ENCODE measurements at places on chromosomes 5 and 9. TPM values are rescaled to one million over a fixed set of nuclear protein-coding genes. Genes with fewer than 3 reads are reported as not detected.

GRCh38 chr5:61966997-61967396, 339.0 kb upstream of the KIF2A start:
- DNase-seq, result no peak

DNA sequence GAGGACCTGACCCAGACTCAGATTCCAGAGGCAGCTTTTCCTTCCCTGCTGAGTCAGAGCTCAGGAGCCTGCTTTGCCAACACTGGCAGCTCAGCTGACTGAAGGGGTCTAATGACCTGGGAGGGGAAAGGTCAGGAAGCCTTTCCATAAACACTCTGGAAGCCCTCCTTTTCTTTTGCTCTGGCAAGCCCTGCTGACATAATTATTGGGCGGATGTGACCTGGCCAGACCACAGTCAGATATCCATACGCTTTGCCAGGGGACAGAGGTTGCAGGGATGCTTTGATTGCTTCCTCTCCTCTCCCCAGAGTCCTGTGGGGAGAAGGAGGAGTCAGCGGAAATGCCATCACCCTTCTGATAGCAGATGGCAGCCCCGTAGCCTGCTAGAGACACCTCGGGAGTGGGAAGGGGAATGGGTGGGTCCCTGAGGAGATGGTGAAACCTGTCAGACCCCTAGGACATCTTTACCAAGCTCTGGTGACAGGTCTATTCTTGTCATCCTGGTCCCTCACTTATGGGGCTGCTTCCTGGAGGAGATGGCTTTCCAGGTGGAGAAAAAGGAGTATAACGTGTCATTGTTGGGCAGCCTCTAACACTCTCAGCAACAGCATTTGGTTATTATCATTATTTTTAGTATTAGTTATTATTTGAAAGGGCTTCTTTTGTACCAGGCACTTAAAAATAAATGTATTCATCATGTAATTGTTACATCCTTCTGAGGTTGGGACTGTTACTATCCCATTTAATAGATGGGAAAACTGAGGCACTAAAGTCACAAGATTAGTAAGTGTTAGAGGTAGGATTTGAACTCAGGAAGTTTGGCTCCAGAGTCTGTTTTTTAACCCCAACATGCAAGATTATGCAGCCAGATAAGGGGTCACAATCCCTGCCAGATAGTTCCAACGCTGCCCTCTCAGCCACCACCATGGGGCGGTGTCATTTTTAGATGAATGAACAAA, 11.6 kb downstream of the COL27A1 start:
- DNase-seq, result no peak

WWC1 gene
- total RNA-seq, result 18.7 TPM

DNA sequence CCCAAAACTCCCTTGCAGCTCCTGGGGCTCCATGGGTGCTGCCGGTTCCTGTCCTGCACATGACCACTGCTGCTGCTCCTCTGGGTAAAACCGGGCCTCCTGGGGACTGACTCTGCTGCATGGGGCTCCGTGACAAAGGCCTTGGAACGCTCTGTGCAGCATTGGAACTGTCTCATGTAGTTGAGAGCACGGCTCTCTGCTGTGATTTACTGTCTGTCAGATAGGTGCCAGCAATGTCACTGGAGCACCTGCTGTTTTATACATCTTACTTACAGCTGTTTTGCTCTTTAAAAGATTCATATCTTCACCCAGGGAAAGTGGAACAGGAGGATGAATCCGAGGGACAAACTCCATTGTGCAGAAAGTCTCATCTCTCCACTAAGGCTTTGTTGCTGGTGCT, 138.1 kb downstream of the YIPF5 start:
- DNase-seq, result no peak

GRCh38 chr9:26782899-26783298, 109.7 kb downstream of the CAAP1 start:
- no peak for DNase-seq

SLC34A3 gene
- total RNA-seq, result not detected

- no peak for DNase-seq
Measured at GRCh38 chr5:169571355-169571754, 12.2 kb upstream of the SPDL1 start.

DNA sequence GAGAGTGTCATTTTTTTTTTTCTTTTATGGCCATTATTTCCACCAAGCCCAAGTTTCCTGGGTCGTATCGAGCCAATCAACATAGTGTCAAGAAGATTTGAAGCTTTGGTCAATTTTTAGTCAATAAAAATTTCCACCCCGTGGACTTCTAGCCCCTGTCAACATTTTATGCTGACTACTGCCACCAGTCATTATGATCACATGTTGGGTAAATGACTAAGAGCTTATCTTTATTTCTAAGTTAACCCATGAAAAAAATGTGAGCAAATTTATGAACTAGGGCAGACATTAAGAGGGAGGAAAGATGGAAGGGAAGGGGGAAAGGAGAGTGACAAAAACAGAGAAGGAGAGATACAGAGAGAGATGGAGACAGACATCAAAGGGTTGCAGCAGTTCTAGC, 143.5 kb upstream of the ALDH1B1 start:
- no peak for DNase-seq

DNA sequence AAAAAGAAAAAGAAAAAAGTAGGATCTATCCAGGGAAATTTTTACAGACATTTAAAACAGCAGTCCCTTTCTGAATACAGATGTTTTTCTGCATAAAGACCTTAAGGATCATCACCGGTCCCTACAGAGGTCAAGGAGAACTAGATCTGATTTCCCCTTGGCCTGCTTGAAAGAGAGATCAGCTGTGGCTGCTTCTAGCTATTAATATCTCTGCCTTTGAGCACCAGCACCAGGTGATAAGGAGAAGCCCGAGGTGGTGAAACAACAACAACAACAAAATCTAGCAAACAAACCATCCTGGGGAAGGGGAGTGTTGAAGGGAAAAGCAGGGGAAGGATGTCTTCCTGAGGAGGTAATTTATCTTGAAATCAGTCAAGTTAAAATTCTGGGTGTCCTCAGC, 42.1 kb downstream of the ZNF366 start:
- no peak for DNase-seq

GRCh38 chr5:1795931-1796330, 3.7 kb downstream of the MRPL36 start:
- DNase-seq, result no peak

DNA sequence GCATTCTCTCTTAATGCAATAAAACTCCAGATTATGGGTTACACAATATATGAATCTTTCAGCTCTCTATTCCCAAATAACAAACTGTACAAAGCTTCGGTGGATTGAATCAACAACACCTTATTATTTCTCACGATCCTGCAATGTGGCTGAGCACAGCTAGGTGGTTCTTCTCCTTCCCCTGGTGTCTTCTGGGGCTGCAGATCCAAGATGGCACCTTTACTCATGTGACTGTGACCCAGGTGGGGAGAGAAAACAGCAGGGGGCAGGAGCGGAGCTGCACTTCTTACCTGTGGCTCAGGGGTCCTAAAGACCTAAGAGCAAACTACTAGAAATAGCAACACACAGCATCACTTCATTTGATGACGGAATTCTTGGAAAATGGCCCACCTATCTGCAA, 233.1 kb downstream of the IRX1 start:
- no peak for DNase-seq

VDAC1 gene
- total RNA-seq, result 229 TPM

- no peak for DNase-seq
Measured at GRCh38 chr9:89252651-89253267, 58.2 kb upstream of the CKS2 start.

CHSY3 gene
- 0.52 TPM for total RNA-seq

DNA sequence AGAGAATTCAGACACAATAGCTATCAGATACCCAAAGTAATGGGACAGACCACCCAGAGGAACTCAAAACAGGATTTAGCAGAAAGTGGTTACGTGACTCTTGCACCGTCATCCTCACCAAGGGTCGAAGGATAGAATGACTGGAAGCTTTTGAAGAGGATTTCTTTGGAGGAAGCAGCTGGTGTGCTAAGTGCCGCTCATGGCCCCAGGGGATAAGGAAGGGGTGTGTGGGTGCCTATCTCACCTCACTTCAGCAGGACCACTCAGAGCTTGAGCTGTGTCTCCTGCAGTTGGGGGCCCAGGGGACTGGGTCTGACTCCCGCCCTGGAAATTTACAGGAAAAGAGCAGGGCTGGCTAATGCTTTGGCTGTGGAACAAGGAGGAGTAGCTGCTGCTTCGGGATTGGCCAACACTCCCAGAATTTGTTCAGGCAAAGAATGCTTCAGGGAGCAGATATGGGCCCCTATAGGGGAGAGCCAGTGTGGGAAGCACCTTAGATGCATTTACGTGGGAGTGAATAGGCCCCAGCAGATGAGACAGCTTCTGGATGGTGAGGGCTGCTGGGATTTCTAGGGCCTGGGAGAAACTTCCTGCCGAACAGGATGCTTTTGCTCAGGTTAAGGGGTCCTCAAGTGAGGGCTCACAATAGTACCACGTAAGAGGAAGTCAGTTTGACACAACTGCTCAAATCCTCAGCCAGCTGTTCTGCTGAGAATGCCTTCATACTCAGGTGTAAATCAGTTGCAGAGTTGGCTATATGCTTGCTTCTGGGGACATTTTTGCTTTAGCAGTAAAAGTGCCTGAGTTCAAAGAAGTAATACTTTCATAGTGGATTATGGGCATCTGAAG, 29.1 kb upstream of the TOMM5 start:
- DNase-seq, result no peak

- no peak for DNase-seq
Measured at GRCh38 chr5:19233573-19233972, 754.4 kb downstream of the CDH18 start.

WDR31 gene
- total RNA-seq, result 3.6 TPM

DNA sequence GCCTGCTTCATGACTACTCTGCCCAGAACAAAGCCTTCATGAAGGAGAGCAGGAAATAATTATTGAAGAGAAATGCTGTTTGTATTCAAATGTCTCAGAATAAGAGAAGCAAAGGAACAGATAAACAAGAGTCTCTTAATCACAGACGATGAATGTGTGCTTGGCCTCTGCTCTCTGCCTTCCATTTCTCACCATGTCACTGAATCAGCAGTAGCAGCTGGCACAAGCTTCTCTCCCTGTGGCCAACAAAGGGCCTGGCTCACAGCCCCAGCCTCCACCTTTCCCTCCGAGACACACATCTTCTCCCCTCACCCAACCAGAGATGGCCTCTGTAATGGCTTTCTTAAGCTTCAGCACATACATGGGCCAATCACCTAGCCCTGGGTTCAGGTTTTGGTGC, 128.1 kb upstream of the SLIT3 start:
- DNase-seq, result no peak

CDC14B gene
- total RNA-seq, result 16.5 TPM

DNA sequence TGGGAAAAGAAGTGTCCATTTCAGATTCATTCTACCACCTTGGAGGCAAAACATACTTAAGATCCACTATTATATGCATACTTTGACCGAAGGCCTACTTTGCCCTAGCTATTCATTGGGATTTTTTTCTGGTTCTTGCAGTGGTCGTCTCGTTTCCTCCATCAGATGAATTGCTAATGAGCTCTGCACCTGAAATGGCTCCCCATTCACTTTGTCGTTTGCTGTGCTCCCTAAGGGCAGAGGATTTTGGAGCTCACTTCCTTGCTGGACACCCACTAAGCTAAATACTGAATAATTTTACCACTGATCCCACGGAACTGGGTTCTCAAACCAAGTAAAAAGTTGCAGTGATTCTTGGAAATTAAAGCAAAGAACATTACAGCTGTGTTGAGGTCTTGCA, 1.9 kb downstream of the KDM3B start:
- DNase-seq, result no peak

PRLR gene
- total RNA-seq, result 41.9 TPM

DNA sequence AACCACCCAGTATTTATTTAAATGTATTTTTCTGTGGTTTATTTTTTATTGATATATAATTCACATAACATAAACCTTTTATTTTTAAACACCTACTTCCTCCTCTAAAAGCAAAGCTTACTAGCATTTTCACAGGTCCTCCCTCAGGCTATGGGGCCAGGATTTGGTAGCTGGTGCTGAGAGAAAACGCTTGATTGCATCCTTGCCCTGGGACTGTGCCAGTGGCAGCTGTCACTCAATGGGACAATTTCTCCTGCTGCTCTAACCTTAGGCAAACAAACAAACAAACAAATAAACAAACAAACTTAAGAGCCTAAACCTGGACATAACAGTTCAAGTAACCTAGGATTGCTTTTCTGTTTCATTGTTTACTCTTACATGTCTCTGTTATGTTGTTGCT, 102.7 kb downstream of the FOCAD start:
- no peak for DNase-seq

GRCh38 chr5:142878638-142879037, 108.5 kb downstream of the ARHGAP26 start:
- DNase-seq, result no peak

DNA sequence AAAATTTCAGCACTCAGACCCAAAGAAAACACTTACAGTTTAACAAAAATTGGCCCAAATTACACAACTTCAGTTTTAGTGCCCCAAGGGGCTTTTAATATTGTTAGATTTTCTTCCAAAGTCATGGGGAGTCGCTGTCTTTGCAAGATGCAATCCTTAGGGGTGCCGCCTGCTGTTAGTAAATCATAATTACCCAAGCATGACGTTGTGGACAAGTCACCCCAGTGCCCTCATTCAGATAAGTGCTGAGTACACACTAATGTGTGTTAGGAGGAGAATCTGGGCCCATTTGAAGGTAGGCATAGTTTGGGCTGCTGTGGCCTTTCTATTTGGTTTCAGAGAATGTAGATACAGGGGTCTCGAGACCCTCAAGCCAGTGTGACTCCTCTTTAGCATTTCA, 138.1 kb downstream of the SV2C start:
- no peak for DNase-seq

DNA sequence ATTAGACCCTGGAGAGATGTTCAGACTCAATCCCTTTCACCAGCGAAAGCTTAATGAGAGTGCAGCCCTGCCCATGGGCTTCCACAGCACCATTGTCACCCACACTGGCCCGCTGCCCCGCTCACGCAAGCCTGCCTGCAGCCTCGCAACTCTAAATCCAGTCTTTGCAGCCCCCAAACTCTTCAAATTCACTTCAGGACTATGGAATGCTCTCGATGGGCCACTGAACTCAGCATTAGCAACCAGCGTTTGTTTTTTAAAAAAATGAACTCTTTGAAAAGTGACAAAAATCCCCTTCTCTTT, 17.1 kb downstream of the DCANP1 start:
- no peak for DNase-seq

DNA sequence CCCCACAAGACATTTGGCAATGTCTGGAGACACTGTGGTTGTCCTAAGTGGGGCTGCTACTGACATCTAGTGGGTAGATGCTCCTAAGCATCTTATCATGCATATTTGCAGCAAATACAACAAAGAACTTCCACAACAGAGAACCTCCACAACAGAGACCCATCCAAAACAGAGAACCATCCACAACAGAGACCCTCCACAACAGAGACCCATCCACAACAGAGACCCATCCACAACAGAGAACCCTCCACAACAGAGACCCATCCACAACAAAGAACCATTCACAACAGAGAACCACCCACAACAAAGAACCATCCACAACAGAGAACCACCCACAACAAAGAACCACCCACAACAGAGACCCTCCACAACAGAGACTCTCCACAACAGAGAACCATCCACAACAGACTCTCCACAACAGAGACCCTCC, 32.8 kb downstream of the ARPC5L start:
- DNase-seq, result no peak

PCDHGB1 gene
- 1.1 TPM for total RNA-seq

MSH3 gene
- total RNA-seq, result 16.2 TPM

Data from left colon (tissue), 2 donors.